ENCODE measurements at places on chromosomes 1 and 21.

GRCh38 chr21:46150073-46150472, 5.3 kb downstream of the FTCD start:
- DNase-seq = no peak

- no peak for DNase-seq
These were observed 77.1 kb downstream of the CLSTN1 start for GRCh38 chr1:9746651-9747050.

GRCh38 chr1:156586323-156586722, 5.3 kb upstream of the NAXE start:
- DNase-seq = no peak

GRCh38 chr1:87030740-87031690, 116.6 kb downstream of the HS2ST1 start:
- no peak for DNase-seq

DNA sequence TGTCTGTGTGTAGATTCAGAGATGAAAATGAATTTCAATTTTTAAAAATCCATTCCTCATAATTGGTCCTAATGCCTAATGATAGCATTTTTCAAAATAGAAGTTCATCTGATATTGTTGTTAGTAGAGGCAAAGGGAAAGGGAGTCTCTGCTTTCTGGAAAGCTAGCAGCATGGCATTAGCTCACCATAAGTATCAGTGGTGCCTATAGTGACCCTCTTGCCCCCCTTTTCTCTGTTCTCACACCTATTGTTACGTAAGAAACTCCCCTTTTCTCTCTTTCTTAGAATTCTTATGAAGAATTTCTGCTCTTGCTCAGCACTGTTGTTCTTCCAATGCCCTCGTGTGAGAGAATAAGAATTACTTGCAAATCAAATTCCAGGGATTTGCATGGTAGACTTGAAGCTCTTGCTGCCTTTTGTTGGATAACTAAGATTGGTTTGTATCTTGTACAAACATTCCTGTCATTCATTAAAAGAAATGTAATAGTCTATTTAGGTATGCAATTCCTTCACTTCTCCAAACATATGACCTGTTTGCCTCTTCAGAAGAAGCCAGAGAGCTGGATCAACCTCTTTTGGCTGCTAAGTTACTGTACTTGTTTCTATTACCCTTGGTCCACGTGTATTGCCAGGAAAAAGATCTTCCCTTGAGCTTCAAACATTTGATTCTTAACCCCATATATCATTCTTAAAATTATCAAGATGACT, 69.2 kb upstream of the MAGI3 start:
- DNase-seq = no peak
